Right cardiac atrium (tissue), 5 donors: ENCODE measurements at places on chromosomes 11 and 22.

- DNase-seq = no peak
These were observed 802 bp downstream of the KBTBD3 start for GRCh38 chr11:106076171-106076918.

- DNase-seq = peak; percentile 78
These were observed 75.7 kb upstream of the MYO18B start for GRCh38 chr22:25666308-25666707.

DNA sequence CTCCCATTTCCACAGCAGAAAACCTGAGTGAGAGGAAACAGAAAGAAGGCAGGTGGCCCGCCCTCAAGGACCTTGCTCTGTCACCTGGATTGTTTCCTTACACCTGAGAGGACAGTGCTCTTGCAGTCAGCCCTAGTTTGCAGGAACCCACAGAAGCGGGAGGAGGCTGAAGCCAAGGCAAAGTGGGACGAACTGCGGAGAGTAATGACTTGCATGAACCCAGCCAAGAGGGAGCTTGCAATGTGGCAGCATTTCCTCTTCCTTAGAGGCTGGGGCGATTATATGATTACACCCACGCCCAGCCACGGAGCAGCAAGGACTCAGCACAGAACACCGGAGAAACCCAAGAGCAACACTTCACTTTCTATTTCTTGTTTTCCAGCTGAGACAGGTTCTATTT is 102.6 kb downstream of the SPON1 start:
- peak; percentile 18 for DNase-seq

DNA sequence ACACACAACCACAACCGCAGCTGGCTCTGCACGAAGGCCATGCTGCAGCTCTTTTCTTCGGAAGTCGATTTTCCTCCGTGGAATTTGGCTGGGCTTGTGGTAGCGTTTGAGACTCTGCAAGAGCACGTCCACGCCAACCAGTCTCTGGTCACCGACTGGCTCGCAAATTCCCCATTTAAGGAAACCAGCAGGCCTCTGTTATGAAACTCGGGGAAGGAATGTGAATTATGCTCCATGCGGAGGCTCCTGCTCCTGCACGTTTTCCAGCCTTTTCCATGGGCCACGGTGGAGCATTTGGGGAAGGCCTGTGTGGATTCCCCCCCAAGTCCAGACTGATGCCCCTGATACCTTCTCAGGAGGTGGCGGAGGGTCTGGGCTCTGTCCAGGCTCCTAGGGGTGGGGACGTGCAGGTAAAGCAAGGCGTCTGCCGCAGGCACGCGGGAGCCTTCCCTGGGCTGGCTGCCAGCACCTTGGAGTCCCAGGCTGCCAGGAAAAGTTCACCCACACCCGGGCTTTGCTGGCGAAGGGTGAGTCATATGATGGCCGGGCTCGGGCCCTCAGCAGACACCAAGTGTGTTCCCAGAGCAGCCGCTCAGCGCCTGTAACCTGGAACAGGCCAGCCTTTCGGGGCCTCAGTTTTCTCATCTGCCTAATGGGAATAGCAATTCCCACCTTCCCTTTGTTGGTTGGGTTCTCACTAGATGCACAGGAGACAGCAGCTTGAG is 41.9 kb downstream of the LRP5 start:
- DNase-seq = peak; percentile 92

DNA sequence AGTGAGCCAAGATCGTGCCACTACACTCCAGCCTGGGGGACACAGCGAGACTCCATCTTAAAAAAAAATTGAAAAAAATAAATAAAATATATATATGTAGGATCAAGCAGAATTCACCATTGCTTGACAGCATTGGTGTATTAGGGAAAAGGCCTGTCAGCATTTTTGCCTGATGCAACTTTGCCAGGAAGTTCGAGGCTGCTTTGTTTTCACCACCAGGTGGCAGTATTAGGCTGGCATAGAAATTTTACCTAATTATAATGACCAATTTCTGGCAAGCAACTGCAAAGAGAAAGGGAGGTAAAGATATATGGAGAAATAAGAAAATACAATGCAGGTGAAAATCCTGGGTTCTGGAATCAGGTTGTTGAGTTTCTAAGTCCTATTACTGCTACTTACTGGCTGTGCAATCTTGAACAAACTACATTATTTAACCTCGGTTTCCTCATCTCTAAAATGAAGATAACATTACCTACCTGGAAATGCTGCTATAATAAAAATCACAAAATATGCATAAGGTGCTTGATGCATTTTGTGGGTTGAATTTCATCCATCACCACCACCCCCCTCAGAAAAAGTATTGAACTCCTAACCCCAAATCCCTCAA is 24.7 kb downstream of the LAYN start:
- peak; percentile 64 for DNase-seq

GRCh38 chr11:112085822-112086421 is 634 bp downstream of the TIMM8B start:
- no peak for DNase-seq

DNA sequence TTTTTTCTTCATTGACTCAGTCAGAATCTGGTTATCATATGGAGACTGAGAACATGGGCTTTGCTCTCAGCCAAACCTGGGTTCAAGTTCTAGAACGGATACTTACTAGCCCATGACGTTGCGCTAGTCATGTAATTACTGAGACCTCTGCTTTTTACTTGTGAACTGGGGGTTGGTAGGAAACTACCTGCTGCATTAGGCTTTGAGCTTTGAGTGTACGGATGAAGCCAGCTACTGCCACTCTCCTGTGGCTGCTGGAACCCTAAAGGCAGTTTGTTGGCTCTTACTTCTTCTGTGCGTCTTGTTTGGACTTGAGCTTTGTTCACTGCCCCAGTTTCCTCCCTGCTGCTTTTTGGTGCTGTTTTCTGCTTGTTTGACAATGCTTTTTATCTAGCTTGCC is 18.1 kb downstream of the PPP6R2 start:
- no peak for DNase-seq

- peak; percentile 80 for DNase-seq
These were observed 295.1 kb upstream of the PLET1 start for GRCh38 chr11:112555491-112556364.

DNA sequence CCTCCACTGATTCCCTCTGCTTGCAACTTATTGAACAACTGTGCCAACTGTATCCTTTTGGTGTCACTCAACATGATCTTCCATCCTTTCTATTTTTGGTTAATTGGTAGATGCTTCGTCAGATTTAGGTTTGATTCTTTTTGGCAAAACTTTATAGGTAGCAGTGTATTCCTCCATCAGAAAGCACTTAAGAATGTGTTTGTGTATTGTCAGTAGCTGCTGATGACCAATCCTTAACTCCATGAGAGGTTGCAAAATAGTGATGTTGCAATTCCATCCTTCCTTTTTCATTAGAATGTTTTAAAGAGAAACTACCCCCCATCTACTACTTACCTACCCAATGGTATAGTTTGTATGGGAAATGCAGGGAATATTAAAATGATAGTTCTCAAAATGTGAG is 22.1 kb downstream of the FAM76B start:
- DNase-seq = no peak

- peak; percentile 72 for DNase-seq
These were observed 6.5 kb downstream of the ZFTA start for GRCh38 chr11:63761931-63762653.
